ENCODE measurements at places on chromosomes 1 and 21.

DNA sequence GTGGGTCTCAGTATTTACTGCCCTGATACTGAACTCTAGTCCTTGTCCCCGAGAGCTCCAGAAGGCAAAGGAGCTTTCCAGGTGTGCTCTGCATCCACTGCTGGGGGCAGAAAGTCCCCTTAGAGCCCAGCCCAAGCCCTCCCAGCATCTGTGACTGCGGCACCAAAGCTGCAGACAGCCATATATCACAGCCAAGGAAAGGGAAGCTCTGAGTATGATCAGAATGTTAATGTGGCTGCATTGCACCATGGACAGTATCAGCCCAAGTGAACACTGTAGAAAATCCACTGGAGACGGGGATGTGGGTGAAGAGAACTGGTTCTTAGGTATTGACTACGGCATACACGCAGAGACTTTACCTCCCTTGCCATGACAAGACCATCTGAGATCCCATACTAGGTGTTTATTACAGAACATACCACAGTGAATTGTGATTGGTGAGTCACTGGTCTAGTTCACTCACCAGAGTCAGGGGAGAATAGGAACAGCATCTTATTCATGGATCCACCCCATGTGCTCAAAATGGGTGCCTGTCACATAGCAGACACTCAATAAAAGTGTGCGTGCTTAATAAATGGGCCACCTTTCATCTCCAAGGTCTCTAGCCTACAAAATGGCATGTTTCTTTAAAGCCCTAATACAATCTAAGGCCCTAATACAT, 170.3 kb downstream of the HHIPL2 start:
- DNase-seq = no peak

- DNase-seq = no peak
These were observed 98.6 kb downstream of the KCNJ15 start for GRCh38 chr21:38355353-38355752.

DNA sequence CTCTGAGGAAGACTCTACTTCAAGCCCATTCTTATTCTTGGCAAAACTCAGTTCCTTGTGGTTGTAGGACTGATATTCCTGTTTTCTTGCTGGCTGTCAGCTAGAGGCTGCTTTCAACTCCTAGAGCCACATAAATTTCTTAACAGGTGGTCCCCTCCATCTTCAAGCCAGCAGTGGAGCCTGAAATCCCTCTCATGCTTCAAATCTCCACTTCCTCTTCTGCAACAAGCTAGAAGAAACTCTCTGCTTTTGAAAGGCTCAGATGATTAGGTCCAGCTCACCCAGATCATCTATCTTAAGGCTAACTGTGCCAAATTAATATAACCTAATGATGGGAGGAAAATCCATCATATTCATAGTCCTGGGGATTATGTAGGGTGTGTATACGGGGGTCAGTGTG, 43.2 kb upstream of the CD34 start:
- no peak for DNase-seq

GRCh38 chr1:182069028-182069466, 7.5 kb upstream of the ZNF648 start:
- no peak for DNase-seq

DNA sequence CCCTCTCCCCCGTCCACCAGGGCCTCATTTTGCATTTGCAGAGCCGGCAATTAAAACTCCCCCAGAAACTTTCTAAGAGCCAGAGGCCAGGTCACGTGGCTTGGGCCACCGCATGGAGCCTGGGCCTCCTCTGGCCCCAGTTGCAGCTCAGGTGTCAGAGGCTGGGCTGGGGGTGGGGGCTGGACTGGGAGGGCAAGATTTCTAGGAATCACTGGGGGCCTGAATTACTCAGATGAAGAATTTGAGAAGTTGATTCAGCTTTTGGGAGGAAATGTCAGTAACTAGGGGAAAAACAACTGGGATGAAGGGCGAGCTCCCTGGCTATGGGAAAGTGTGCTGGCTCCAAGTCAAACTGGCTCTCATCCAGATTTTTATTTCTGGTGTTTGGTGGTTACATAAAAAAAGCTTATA, 151.0 kb downstream of the CDC7 start:
- DNase-seq = no peak

GRCh38 chr1:167272369-167272957, 51.8 kb downstream of the POU2F1 start:
- DNase-seq = no peak

DNA sequence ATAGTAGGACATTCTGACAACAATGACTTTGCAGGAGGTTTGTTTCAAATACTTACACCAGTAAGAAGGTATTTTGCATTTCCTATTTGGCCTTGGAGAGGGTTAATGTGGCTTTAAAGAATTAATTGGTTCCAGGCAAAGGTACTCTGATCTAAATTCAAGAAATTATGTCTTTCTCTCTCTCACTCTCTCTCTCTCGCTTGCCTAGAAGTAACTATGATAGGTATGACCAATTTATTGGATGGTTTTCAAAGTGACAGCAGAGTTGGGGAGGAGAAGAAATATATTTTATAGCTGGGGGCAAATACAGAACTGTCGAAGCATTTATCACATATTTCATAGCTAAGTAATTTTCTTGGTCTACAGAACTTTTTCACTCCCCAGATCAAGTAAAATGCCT, 116.0 kb downstream of the ATP6V1G3 start:
- no peak for DNase-seq

- no peak for DNase-seq
These were observed 3.7 kb upstream of the MRPS15 start for GRCh38 chr1:36467700-36468455.

- no peak for DNase-seq
These were observed 611.9 kb upstream of the ADAMTS5 start for GRCh38 chr21:27578741-27579265.

GRCh38 chr1:205344066-205344928, 12.4 kb downstream of the KLHDC8A start:
- DNase-seq = peak; percentile 53

DNA sequence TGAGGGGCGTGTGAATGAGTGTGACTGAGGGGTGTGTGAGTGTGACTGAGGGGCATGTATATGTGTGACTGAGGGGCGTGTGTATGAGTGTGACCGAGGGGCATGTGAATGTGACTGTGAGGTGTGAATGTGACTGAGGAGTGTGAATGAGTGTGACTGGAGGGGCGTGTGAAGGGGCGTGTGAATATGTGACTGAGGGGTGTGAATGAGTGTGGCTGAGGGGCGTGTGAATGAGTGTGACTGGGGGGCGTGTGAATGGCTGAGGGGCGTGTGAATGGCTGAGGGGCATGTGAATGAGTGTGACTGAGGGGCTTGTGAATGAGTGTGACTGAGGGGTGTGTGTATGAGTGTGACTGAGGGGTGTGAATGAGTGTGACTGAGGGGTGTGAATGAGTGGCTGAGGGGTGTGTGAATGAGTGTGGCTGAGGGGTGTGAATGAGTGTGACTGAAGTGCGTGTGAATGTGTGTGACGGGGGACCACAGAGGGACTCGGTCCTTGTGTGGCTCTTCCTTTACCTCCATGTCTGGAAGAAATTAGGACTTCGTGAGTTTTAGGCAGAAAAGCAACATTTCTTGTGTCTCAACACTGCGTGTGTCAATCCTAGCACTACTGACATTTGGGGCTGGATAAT, 105.8 kb downstream of the GLIS1 start:
- no peak for DNase-seq
